Adrenal gland (tissue), 19 donors: ENCODE measurements at places on chromosomes 12 and 14.

DNA sequence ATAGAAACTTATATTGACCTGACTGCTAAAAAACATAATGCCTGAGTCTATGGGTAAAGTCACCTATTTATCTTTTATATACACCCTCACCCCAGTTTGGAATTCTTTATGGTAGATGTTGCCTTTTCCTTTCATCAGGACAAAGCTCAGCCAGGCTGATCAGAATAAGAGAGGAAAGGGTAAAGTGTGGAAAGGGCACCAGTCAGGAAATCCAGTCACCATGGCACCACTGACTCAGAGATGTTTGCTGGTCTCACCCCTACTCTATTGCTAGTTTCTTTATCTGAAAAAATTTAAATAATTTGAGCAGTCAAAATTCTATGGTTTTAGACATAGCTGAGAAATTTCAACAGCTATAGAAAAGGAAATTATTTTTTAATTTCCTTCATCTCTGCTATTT is 49.2 kb upstream of the SSTR1 start:
- DNase-seq, result no peak

GRCh38 chr12:102481705-102482425 is 1.5 kb upstream of the IGF1 start:
- DNase-seq, result no peak

DNA sequence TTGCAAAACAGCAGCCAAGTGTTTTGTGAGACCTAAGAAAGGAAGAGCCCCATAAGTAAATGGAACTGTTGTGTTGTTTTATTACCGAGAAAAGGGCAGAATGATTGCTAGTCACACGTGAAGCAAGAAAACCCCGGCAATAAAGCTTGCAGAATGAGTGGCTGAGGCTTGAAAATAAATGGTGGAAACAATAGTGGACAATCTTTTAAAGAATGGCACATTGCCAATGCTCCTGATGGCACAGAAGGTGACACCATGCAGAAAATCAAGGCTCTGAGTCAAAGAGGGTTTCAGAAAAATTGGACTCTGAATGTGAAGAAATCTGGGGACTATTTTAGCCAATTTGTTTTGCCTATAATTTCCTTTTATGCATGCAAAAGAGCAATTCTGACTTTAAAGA is 4.0 kb upstream of the AQP2 start:
- DNase-seq, result no peak

DNA sequence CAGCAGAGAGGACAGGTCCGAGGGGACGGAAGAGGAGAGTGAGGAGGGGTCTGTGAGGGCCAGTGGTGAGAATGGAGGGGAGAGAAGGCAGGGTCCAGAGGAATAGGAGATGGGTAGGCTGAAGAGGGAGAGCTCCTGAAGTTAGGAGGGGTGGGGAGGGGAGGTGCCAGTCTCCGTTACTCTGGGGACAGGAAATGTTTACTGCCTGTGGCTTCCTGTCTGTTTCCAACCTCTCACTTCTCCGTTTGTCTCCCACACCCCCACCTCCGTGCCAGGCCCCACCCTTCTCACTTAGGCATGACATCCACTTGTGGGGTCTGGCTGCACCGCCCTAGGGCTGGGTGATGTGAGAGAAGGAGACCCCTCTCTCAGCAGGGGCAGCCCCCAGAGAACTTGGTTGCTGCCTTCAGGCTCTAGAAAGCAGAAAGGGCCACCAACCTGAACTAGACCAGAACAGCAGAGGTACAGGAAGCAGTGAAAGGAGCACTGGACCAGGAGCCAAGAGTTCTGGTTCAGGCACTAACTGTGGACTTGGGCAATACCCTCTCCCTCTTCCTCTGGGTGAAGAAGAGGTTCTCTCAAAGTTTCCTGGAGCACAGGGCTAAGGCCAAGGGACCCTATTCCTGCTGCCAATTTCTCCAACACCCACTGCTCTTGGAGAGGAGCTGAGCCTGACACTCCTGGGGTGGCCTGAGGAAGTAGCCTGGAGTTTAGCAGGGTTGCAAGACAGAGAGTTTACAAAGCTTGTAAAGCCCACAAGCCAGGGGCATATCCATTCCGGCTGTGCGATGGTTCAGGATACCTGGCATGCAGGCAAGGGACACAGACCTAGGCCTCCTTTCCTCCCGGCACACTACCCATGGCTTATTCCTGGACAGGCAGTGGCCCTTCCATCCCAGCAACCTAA is 5.5 kb downstream of the ITGA5 start:
- no peak for DNase-seq
